ENCODE measurements at places on chromosomes 5 and 9. TPM values are rescaled to one million over a fixed set of nuclear protein-coding genes. Genes with fewer than 3 reads are reported as not detected.

LRRTM2 gene
- not detected for total RNA-seq

DNA sequence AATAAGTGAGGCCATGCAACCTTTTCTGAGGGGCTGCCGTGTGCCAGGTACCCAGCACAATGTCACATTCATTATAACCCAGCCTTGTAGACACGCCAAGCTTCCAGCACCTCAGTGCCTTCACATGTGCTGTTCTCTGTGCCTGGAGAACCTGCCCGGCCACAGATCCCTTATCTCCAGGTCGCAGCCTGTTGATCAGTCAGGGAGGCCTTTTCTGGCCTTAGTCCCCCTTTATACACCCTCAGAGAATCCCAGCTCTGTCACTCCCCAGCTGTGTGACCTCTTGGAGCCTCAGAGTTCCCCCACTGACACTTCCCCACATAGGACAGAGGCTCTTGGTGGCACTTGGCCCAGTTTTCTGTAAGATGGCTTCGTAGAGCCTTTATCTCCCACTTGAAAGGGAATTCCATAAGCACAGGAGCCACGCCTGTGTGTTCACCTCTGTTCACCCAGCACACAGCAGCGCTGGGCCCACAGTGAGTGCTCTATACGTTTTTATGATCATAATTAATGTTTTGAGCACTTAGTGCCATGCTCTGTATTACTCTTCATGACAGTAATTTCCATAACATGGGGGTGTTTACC is 38.7 kb downstream of the NEURL1B start:
- DNase-seq = no peak
- peaks cover 20% of the 10 kb centered on the region for H3K4me1 ChIP-seq
- H3K4me3 ChIP-seq = no peak overlapping the region

DNA sequence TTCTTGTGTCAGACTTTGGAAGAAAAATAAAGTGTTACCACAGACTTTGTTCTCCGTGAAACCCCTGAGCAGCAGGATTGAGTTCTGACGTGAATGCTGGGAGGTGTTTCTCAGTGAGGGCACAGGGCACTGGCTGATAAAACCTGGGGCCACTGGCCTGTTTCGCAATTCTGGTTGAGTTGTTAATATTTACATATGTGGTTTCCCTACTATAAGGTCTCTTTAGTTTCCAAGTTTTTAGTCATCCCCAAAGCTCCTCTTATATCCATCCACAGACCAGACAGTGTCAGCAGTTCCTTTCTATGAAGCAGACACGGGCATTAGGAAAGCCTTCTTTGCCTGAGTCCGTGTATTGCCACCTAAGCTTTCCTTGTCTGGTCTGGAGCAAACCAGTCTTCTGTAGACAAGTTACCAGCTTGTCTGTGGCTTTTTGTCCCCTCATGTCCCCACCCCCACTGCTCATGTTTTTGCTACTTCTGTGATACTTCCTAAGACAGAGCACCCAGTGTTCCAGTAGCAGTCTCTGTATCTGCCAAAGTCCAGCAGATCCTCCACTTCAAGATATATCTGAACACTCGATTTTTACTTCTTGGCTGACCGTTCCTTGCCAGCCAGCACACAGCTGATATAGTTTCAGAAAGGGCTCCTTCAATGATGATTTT is 42.0 kb downstream of the ACO1 start:
- H3K4me1 ChIP-seq = no peaks in the 10 kb centered on the region
- no peak overlapping the region for H3K27ac ChIP-seq
- no peak overlapping the region for H3K4me3 ChIP-seq
- peaks cover 25% of the 10 kb centered on the region for H3K36me3 ChIP-seq

SH2D3C gene
- total RNA-seq = 5.4 TPM

PDGFRB gene
- total RNA-seq = 7.9 TPM

GRCh38 chr9:14198841-14199455 is 115.0 kb downstream of the NFIB start:
- H3K27ac ChIP-seq = peak overlapping the region; percentile 24
- no peaks in the 10 kb centered on the region for H3K36me3 ChIP-seq
- H3K27me3 ChIP-seq = no peaks in the 10 kb centered on the region
- DNase-seq = no peak
- H3K4me1 ChIP-seq = peaks cover 27% of the 10 kb centered on the region

DMXL1 gene
- 40.6 TPM for total RNA-seq

DNA sequence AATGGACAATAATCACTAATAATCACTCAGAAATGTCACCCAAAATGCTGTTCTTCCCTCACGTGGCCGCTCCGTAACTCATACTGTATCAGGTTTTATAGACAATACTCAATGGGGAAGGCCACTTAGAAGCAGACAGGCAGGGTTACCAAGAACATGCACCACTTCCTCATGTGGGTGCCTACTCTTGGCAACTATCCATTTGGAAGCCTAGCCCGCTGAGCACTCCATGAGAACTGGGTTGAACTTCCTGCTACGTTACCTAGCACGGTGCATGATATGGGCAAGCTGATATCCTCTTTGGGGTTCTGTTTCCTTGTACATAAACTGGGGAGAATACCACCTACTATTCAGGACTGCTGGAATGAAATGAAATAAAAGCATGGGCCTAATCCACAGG is 14.3 kb downstream of the DAP start:
- H3K4me3 ChIP-seq = no peak overlapping the region
- no peak for DNase-seq
- H3K27me3 ChIP-seq = no peaks in the 10 kb centered on the region

- DNase-seq = no peak
- H3K27me3 ChIP-seq = no peaks in the 10 kb centered on the region
- H3K36me3 ChIP-seq = no peaks in the 10 kb centered on the region
- peaks cover 5% of the 10 kb centered on the region for H3K4me1 ChIP-seq
Measured at GRCh38 chr9:132040808-132041207, 38.9 kb downstream of the MED27 start.

CYLC2 gene
- total RNA-seq = not detected

Measured in WTC11 (cell line).